ENCODE measurements at places on chromosomes 3 and 15. TPM values are rescaled to one million over a fixed set of nuclear protein-coding genes. Genes with fewer than 3 reads are reported as not detected.

RETNLB gene
- not detected for total RNA-seq

DLL4 gene
- 1.7 TPM for total RNA-seq

FHIT gene
- not detected for total RNA-seq

NAALADL2 gene
- 19.2 TPM for total RNA-seq

MYZAP gene
- total RNA-seq: not detected

LIPH gene
- total RNA-seq: 0.36 TPM

RAB6B gene
- 0.28 TPM for total RNA-seq

TUSC7 gene
- not detected for total RNA-seq

CHDH gene
- total RNA-seq: under 0.01 TPM

GOLGA8H gene
- not detected for total RNA-seq

SCAP gene
- 30.8 TPM for total RNA-seq

SERPINI2 gene
- not detected for total RNA-seq

RBP2 gene
- not detected for total RNA-seq

GATM gene
- total RNA-seq: 0.28 TPM

FANCD2OS gene
- total RNA-seq: not detected

EPHA3 gene
- 0.18 TPM for total RNA-seq

RHOV gene
- total RNA-seq: not detected

LYZL4 gene
- not detected for total RNA-seq

CILP gene
- total RNA-seq: not detected

PAQR9 gene
- total RNA-seq: not detected

KLHL25 gene
- total RNA-seq: 2.8 TPM

SKOR1 gene
- not detected for total RNA-seq

LSAMP gene
- 8.1 TPM for total RNA-seq

MGLL gene
- 23.7 TPM for total RNA-seq

RTP3 gene
- not detected for total RNA-seq

FBXW12 gene
- not detected for total RNA-seq

ZBED2 gene
- total RNA-seq: 0.72 TPM

LRRC31 gene
- total RNA-seq: not detected

AQR gene
- 33.6 TPM for total RNA-seq

C3orf20 gene
- not detected for total RNA-seq

TMIE gene
- not detected for total RNA-seq

KLF15 gene
- total RNA-seq: 0.18 TPM

TMEM44 gene
- 9.7 TPM for total RNA-seq

GNB4 gene
- 131 TPM for total RNA-seq

CCR9 gene
- total RNA-seq: not detected

ATP1B3 gene
- total RNA-seq: 64.3 TPM

CRTAP gene
- 86.9 TPM for total RNA-seq

CFAP20DC gene
- 1.6 TPM for total RNA-seq

ABHD2 gene
- 62.9 TPM for total RNA-seq

ARRDC4 gene
- 9.1 TPM for total RNA-seq

FILIP1L gene
- total RNA-seq: 19.9 TPM

ITGA11 gene
- total RNA-seq: 2.5 TPM

SLC28A2 gene
- not detected for total RNA-seq
